ENCODE measurements at places on chromosomes 4 and X.
A peak's percentile ranks its signal among the peaks of the same experiment; 100 is the strongest.

GRCh38 chr4:56112377-56112776 is 163.6 kb downstream of the CEP135 start:
- no peak for DNase-seq

DNA sequence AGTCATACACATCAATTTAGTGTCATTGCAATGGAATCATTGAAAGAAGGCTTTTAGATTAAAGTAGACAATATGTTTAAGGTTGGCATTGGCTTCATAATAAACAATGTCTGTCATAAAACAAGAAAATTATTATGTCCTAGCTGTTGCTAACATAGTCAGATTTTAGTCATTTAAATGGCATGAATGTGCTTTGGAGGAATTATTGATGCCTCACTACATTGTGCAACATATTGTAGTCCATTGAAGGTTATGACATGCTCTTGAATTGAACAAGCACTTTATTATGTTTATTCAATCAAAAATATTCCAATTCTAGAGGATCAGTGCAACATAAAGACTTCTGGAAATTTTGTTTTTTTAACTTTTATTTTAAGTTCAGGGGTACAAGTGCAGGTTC is 489.8 kb upstream of the AMOT start:
- DNase-seq: no peak

- no peak for DNase-seq
Observed at GRCh38 chrX:9611436-9612145, 146.7 kb downstream of the TBL1X start.

- DNase-seq: no peak
Observed at GRCh38 chr4:54793856-54794422, 136.2 kb downstream of the KIT start.

DNA sequence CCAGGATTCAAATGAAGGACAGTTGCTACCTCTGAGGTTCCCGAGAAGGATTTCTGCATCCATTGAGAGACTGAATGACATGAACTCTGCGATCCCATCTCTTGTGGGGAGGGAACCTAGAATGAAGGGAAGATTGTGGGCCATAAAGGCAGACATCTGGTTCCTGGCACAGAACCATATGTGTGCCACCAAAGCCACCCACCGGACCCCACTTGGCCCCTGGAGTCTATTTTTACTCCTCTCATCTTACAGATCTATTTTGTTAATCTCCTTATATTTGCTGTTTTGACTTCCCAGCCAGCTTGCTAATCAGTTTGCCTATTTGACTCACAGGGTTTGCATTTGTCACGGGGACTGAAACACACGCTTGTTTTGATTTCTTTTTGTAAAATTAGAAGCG is 7.3 kb downstream of the SOD3 start:
- no peak for DNase-seq

GRCh38 chr4:52036886-52037530 is 1.1 kb downstream of the SGCB start:
- DNase-seq: no peak

DNA sequence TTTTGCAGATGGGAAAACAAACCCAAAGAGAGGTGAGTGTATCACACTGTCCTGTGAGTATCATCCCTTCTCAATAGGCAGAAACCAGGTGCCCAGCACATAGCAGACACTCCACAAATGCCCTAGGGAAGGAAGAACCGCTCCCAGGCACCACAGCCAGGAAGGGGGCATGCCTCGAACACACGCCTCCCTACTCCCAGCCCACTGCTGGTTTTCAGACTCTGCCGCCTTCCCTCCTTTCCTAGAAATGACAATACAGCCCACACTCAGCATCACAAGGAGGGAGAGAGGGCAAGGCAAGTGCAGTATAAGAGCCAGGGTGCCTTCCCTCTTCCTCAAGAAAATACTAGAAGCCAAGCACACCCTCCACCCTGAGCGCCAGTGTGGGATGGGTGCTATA is 16.2 kb downstream of the JAKMIP1 start:
- DNase-seq: no peak

- no peak for DNase-seq
Observed at GRCh38 chr4:94634271-94634670, 123.5 kb upstream of the BMPR1B start.

GRCh38 chr4:115376866-115377265 is 263.4 kb upstream of the NDST4 start:
- no peak for DNase-seq

DNA sequence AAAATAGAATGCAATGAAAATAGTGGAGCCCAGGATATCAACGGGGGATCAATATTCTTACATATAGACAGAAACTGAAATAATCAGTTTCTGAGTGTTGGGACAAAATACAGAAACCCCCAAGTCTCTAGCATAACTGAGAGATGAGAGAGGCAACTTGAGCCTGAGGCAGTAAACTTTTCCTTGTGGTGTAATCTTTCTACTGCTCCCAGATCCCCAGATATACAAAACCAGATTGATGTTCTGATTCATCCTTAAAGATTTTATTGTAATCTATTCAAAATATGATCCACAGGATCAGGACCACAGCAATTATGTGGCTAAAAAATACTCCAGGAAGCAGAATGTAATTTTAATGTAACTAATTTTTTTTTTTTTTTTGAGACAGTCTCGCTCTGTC is 2282.6 kb downstream of the ARAP2 start:
- DNase-seq: no peak

- DNase-seq: no peak
Observed at GRCh38 chr4:176971576-176972115, 178.9 kb upstream of the VEGFC start.

DNA sequence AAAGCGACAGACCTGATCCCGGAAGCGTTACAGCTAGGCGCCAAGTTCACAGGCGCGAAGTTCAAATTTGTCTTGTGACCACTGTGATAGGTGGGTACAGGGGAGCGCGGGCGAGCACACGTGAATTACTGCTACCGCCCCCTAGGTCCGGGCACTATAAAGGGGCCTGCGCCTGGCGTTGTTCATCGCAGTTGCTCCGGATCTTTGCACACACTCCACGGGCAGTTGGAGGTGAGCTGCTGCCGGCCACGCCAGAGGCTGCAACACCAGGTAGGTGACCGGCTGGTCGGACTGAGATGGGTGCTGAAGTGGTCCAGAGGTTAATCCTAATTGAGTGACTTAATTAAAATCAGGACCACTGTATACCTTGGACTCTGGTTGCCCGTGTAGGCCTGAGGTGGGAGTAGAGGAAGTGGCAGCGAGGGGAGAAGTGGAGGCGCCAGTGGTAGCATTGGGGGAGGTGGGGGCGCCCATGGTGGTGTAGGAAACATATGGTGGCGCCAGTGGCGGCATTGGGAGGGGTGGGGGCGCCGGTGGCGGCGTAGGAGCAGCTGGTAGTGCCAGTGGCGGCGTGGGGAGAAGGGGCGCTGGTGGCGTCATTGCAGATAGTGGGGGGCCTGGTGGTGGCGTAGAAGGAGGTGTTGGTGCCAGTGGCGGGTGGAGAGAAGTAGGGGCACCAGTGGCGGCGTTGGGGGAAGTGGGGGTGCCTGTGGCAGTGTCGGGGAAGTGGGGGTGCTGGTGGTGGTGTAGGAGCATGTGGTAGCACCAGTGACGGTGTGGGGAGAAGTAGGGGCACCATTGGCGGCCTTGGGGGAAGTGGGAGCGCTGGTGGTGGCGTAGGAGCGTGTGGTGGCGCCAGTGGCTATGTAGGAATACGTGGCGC is at the start of gene GCNA:
Gene GCNA, plus strand, starts transcription at position 185 of the 883 bp plus-strand sequence. CDS start 2,385 bp downstream, outside the sequence.
- DNase-seq: no peak

DNA sequence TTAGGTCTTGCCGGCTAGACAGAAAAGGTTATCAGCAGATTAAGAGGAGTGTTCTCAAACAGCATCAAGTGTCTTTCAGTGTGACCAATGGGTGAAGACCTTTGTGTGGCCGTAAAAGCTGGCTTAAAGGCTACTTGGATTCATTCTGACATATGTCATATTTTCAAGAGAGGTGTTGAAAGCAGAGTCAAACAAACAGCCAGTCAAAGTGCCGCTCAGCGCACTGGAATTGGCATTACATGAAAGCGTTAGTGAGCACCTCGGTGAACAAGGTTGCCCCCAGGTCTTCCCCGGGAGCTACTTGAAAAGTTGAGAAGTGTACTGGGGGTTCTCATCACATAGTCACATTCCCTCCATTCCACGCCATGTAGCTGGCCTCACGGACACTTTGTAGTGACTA is 148.9 kb downstream of the SOX3 start:
- DNase-seq: no peak

- DNase-seq: no peak
Observed at GRCh38 chr4:9875516-9875915, 94.1 kb downstream of the DRD5 start.

- peak; percentile 53 for DNase-seq
Observed at GRCh38 chr4:140152013-140152703, 1.8 kb downstream of the MAML3 start.

DNA sequence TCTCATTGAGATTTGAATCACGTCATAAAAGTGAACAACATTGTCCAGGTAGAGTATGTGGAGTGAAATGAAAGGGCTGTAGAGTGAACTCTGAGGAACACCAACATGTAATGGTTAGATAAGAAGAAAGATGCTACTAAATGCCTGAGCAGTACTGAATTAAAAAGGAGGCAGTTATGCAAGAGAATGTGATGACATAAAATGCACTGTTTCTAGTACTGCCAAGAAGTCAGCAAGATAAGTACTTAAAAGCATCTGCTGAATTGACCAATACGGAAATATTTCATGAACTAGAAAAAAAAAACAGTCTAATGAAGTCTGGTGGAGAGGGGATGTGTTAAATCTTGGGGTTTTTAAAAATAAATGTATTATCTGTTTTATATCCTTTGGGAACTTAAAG is 583.8 kb upstream of the GALNT7 start:
- DNase-seq: no peak

- DNase-seq: no peak
Observed at GRCh38 chr4:112514647-112515197, 1.3 kb downstream of the NEUROG2 start.

GRCh38 chrX:19735244-19735643 is 152.2 kb downstream of the SH3KBP1 start:
- DNase-seq: no peak

DNA sequence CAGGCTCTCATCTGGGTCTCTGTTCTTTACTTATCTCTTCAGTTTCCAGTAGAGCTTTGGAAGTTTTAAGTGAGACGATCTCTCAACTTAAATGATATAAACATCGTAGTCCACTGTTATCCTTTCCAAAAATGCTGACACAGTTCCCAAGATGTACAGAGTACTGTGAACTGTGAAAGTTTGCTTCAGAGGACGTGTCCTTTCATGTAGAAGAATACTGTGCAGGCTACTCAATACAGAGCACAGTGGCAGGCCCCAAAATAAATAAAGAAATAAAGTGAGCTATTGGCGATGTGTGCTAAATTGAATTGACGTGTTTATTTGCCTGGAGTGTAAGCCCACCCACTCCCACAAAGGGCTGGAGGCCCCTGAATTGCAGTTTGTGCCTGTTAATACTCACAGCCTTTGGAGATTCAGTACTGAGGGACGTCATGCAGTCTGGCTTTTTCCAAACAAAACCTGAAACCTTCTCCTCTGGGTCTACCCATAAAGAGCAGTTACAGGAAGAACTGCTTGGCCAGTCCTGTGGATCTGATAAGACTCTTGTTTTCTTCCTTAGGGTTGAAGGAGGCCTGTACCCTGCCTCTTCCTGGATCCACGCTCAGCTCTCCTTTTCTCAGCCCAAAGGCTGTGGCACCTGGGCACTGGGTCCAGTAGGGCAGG is 66.1 kb downstream of the SOWAHB start:
- DNase-seq: no peak

GRCh38 chr4:20603671-20604313 is 96.5 kb upstream of the PACRGL start:
- no peak for DNase-seq

DNA sequence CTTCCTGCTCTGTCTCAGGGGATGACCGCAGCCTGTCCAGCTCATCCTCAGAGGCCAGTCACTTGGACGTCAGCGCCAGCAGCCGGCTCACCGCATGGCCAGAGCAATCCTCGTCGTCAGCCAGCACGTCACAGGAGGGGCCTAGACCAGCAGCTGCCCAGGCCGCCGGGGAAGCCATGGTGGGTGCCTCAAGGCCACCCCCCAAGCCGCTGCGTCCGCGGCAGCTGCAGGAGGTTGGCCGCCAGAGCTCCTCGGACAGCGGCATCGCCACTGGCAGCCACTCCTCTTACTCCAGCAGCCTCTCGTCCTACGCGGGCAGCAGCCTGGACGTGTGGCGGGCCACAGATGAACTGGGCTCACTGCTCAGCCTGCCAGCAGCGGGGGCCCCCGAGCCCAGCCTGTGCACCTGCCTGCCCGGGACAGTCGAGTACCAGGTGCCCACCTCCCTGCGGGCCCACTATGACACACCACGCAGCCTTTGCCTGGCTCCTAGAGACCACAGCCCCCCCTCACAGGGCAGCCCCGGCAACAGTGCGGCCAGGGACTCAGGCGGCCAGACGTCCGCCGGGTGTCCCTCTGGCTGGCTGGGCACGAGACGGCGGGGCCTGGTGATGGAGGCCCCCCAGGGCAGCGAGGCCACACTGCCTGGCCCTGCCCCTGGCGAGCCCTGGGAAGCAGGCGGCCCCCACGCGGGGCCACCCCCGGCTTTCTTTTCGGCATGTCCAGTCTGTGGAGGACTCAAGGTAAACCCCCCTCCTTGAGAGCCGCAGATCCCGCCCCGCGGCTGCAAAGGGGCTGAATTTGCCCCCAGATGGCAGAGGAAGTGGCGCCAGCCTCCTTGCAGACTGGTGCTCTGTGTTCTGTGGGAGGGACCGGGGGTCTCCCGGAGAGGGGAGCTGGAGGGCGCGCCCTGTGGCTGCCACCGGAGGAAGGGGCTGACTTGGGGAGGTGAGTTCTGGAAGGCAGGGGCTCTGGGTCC is 29.9 kb downstream of the DOK7 start:
- no peak for DNase-seq

DNA sequence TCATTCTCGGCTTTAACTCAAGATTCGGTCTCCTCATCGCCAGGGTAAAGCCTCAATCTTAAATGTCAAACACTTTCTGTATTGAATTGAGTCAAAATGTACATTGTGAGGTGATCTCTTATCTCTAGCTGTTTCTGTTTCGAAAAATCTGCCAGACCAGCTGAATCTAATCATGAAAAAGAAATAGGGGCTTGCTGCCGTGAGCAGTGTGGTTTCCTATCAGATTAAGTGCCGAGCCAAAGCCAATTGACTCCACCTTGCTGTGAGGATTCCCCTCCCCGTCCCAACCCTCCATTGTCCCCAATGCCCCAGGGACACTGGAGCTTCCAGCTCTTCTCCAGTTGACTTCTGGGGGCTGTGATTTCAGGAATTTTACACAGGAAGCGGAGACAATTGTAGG is 12.5 kb upstream of the CRLF2 start:
- no peak for DNase-seq

DNA sequence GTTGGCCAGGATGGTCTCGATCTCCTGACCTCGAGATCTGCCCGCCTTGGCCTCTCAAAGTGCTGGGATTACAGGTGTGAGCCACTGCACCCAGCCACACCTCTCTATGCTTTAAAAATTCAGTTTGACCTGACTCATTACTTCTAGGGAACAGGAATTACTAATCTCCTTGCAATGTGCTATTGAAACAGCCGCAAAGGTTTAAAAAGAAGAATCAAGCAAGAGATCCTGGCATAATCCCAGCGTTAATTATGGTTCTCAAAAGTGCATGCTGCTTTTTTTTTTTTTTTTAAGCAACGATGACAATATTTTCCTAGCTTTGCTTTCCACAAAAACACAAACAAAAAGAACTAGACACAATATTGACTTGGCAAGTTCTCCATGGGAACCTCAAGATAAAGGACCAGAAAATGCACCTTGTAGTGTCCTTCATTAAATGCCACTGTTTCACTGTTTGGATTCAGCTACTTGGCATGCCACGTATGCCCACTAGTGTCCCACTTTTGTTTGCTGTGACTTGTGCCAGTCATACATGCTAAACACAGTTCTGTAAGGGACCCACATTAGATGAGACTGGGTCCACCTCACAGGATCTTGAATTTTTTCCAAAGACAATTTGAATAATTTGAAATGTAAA is 112.6 kb upstream of the PPARGC1A start:
- no peak for DNase-seq

Data from stimulated activated CD4-positive, alpha-beta T cell treated with anti-CD3 and anti-CD28 coated beads, TNF-alpha, amount 100 ng/mL, for 1 hour (primary cell).